Thymus (tissue), 14 donors: ENCODE measurements at places on chromosomes 4 and X.
A peak's percentile ranks its signal among the peaks of the same experiment; 100 is the strongest.

DNA sequence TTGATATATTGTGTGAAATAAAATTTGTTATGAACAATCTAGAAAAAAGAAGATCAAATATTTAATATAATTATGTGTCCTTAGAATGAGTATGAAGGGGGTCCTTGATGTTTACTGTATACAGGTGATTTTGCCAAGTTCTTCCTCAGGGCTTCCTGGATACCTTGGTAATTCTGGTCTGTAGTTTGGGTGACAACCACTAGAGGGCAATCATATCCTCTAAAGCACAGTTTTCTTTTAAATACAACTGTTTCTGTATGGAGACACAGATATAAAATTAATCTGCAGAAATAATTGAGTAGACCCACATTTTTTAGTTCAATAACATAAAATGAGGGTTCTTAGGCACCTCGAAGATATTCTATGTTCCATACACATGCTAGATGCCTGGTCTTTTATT, 157.7 kb downstream of the SPANXN1 start:
- DNase-seq = no peak

- peak; percentile 21 for DNase-seq
Measured at GRCh38 chr4:186726426-186727168, 2.9 kb upstream of the FAT1 start.

DNA sequence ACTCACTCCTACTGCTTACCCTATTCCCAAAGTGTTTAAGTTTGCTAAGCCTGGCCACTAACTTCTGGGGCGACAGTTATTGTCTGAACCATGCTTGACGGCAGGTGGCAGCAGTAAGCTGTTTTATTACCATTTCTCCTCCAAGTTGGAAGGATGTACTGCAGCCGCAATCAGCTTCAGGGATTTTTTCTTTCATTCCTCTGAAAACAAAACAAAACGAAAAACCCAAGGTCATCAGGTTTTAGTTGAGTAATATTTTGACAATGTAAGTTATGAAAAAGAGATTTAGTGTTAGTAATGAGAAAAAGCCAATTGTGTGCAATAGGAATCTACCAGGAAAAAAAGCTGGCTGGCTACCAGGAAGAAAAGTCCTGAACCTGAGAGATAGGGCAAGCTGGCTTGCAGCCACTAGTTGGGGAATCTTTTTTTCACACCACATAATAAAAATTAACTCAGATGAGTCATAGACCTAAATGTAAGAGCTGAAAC, 13.2 kb upstream of the RAB9B start:
- DNase-seq = peak; percentile 9

DNA sequence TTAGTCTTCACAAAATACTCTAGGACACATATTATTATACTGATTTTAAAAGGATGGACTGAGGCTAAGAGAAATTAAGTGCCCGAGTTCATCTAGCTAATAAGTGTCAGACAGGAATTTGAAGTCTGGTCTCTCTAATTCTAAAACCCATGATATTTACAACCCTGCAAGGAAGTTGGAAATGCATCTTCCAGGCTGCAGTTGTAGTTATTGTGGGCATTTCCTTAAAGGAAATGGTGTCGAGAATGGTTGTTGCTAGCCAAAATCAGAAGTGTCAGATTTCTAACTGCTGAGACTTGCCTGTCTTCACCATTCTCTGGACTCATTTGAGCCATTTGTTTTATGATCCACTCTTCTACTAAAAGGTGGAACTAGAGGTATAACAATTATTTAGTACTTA, 82.5 kb downstream of the FAT4 start:
- no peak for DNase-seq

- DNase-seq = no peak
Measured at GRCh38 chr4:161680146-161680545, 483.7 kb downstream of the FSTL5 start.
